ENCODE measurements at places on chromosomes 13 and 19.

GRCh38 chr19:28785971-28786370, 427.0 kb downstream of the UQCRFS1 start:
- DNase-seq: peak; percentile 30

- DNase-seq: peak; percentile 25
Observed at GRCh38 chr19:35267818-35268535, 785 bp upstream of the USF2 start.

DNA sequence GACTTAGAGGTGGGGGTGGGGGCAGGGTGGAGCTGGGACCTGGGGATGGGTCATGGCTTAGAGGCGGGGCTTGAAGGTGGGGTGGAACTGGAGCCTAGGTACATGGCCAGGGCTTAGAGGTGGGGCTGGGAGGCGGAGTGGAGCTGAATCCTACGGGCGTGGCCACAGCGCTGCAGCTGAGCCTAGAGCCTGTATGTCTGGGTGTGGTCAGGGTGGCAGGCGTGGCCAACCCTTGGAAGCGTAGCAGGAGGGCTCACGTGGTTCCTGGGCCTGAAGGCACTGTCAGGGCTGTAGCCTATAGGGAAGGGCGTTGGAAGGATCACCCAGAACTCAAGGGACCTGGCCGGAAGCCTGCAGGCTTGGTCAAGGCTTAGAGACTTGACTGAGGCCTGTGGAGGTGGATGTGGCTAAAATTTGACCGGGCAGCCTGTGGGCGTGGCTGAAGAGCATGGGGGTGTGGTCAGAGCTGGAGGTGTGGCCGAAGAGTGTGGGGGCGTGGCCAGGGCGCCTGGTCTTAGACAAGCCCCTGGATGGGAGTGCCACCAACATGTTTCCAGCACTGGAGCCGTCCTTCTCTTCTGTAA, 24.3 kb downstream of the COLGALT1 start:
- DNase-seq: peak; percentile 70

DNA sequence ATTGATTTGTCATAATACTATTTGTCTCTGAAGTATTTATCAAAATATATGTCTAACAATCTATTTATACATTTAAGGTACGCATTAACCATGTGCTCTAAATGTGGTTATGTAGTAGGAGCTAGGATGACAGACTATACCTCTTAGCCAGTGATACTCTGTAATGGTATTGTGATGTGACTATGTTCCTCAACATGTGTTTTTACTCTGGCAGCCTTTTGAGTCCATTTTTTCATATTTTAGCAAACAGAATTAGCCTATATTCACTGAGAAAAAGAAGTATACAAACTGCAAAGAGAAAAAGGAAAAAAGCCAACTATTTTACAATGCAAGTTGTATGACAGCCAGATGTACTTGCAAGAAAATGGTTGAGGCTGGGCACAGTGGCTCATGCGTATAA, 26.7 kb downstream of the MAB21L1 start:
- no peak for DNase-seq

DNA sequence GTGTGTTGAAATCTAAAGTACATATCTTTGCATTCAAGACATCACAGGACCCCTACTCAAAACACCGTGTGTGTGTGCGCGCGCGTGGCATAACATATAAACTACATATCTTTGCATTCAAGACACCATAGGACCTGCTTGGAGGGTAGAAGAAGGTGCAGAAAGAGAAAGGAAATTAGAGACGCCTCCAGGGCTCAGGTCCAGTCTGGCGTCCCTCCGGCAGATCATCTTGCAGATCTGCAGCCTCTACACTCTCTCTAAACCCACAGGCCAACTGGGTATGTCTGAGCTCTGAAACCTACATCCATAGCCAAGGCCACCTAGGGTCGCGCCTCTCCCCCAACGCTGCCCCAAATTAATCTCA, 659 bp upstream of the PAFAH1B3 start:
- DNase-seq: no peak

- peak; percentile 44 for DNase-seq
Observed at GRCh38 chr19:3606690-3607289, at the start of gene TBXA2R. Gene TBXA2R (minus strand): TSS chr19:3606875. CDS start chr19:3600634, 6,241 bp downstream.

GRCh38 chr19:50933640-50934039, 19.2 kb downstream of the KLK5 start:
- no peak for DNase-seq

- no peak for DNase-seq
Observed at GRCh38 chr19:42441049-42441445, 1.7 kb downstream of the CXCL17 start.

GRCh38 chr19:55199620-55200204, 9.6 kb downstream of the PTPRH start:
- no peak for DNase-seq

DNA sequence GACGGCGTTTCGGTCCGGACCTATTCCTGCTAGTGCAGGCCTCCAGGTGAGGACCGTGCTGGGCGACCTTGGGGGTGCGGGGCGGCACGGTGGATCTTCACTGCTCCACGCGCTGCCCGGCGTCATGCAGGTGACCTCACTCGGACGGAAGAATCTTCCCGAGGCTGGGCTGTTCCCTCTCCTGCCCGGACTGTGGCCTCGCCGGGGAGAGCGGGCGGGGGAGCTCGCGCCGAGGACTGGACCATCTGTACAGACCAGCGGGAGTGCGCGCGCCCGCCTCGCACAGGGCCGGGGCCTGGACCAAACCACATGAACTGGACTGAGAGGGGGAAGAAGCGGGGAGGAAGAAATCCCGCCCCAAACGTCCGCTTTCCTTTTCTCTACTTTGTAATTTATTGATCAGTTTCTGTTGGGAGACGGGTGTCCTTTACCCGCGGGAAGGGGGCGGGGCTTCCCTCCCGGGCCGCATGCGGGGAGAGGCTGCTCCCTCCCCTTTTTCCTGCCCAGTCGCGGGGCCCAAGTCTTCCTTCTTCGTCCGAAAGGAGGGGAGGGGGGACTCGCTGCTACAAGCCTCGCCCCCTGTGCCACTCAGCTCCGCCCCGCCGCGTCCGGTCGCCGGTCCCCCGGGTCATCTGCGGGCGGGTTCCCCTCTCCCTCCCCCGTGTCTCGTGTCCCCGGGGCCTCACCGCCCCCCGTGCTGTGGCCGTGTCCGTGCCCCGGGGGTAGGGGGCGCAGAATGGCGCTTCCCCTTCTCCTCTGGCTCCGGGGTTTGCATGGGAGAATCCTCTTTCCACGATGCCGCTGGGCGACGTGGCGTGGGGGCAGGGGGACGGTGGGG, 4.9 kb downstream of the HRC start:
- DNase-seq: peak; percentile 71

DNA sequence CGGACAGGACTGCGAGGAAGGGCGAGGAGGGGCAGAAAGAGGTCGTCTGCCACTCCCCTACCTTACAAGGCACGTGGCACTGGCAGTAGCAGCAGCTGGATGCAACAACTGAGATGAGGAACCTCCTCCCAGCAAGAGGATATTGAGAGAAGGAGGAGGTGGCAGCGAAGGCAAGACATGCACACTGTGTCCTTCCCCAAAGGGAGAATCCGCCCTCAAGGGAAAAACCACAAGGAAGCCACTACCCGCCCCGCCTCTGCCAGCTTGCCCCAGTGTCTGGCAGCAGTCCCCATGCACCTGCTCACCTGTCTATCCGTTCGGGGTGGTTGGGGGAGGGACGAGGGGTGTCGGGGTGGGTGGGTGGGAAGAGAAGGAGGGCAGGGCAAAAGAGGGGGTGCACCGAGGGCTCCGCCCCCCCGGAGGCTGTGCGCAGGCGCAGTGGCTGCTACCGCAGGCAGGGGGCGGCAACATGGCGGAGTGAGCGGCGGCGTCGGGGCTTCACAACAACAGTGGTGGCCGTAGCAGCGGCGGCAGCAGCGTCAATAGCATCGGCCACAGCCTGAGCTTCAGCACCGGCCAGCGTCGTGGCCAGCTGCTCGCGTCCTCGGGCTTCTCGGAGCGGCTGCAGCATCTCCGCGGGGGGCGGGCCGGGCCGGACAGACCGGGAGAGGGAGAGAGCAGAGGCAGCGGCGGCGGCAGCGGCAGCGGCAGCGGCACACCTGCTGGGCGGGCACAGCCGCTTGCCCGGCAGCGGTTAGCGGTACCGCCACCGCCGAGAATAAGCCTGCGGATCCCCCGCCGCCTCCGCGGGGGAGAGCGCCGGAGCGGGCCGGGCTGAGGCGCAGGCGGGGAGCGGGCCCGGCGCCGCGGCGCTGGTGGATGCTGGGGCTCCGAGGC, at the start of gene NBEA:
TSS of gene NBEA (plus strand) at position 436 of the 897 bp plus-strand sequence. CDS start 551 bp downstream, outside the sequence.
- DNase-seq: peak; percentile 87

DNA sequence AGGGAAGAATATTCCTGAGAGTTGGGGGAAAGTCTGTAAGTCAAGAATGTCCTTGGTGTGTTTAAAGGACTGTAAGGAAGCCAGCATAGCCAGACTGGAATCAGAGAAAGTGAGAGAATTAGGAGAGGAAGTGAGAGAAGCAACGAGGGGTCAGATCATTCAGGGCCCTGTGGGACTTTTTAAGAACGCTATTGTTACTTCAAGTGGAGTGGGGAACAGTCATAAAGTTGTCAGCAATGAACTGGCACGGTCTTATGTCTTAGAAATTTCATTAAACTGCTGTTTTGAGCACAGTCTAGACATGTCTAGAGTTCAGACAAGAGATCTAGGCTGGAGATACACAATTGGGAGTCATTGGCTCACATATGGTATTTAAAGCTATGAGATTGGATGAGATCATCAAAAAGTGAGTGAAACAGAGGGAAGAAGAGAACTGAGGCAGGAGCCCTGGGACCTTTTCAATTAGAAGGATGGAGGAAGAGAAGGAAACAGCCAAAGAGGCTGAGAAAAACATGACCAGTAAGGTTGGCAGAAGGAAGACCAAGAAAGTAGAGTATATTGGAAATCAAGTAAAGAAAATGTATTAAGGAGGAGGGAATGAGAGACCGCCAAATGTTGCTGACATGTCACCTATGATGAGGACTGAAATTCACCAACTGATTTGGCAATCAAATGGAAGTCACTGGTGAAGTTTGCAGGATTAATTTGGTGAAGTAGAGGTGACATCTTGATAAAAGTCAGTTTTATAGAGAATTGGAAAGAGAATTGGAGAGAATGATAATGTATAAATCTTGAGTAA, 263.5 kb downstream of the GPC5 start:
- DNase-seq: no peak

DNA sequence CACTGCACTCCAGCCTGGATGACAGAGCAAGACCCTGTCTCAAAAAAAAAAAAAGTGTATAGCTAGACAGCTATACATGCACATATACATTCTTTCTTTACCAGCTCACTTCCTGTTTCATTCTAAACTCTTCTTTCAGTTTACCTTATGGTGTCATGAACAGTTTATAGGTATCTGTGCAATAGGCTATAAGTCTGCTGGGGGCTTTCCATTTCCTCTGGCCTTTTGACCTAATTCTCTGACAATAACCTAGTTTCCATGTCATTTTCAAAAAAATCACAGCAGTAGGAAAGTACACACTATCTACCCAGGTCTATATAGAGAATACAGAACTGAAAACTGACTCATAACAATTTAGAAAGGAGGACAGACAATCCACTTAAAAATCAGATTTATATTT, 24.4 kb upstream of the URAD start:
- DNase-seq: no peak

- no peak for DNase-seq
Observed at GRCh38 chr19:46544651-46545050, 49.0 kb upstream of the PNMA8B start.

GRCh38 chr19:14056741-14057356, 5.0 kb downstream of the PALM3 start:
- no peak for DNase-seq

GRCh38 chr13:39144941-39145533, 106.8 kb downstream of the NHLRC3 start:
- peak; percentile 15 for DNase-seq

- DNase-seq: no peak
Observed at GRCh38 chr13:41505209-41505835, 48.0 kb downstream of the RGCC start.

- DNase-seq: no peak
Observed at GRCh38 chr13:86567119-86567518, 767.9 kb upstream of the SLITRK6 start.

DNA sequence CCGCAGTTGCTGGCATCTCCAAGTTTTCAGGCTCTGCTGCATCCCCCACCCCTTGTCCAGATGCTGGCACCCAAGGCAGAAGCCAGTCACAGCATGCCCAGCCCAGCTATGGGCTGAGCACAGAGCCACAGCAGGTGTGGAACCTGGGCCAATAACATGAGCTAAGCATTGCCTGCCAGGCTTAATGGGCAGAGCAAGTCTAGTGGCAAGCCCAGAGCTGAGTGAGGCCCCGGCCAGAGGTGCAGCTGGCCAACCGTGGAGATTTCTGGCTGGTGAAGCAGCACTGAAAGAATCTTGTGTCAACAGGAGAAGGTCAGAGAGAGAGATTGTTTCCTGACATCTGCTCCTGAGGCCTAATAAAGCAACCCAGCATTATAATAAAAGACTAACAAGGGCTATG, 111.0 kb downstream of the B3GLCT start:
- DNase-seq: no peak

- DNase-seq: no peak
Observed at GRCh38 chr19:55303477-55303876, 19.7 kb downstream of the BRSK1 start.

GRCh38 chr13:30338331-30338851, 31.0 kb upstream of the KATNAL1 start:
- no peak for DNase-seq

GRCh38 chr13:67117010-67117550, 113.1 kb downstream of the PCDH9 start:
- DNase-seq: no peak

- DNase-seq: no peak
Observed at GRCh38 chr13:60765700-60766411, 368.8 kb downstream of the TDRD3 start.

All from NCI-H526 (cell line).